K562 (cell line): ENCODE measurements at places on chromosomes 4 and X. TPM values are rescaled to one million over a fixed set of nuclear protein-coding genes. Genes with fewer than 3 reads are reported as not detected.

- no peak for DNase-seq
Observed at GRCh38 chr4:127997534-127998388, 32.6 kb downstream of the ABHD18 start.

DNA sequence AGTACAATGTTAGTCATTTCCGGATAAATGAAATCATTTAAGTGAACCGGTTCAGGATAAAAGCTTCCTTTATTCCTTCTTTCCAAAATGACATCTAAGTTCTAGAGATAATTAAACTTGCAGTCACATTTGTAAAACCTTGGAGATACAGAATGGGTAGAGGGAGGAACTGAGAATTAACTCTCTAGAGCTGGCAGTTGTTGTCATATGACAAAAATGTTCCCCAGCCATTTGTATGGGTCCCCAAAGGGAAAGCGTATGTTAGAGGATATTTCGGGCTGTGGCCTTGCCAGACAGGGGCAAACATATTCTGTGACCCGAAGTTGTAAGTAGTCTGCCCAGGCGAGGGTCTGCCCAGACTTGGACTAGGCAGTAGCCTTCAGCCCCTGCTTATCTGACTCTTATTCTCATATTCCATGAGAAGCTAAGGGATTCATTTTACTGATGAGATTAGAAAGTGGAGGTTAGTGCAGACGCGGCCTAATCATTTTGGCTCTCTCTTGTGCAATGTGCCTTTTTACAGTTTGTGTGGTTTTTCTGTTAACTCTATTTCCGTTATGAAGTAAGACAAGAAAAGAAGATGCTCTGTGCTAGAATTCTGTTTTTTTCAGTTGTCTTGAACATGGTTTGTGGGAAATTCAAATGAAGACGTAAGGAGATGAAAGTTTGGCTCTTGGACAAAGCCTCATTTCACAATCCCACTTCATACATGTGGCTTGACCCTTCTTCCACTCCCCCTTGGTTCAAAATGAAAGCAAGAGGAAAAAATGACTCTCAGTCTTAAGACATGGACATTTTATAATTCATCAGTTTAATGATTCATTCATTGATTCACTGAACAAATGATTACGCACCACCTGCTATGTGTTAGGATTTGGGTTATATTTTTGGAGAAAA, 2394.2 kb upstream of the AGA start:
- no peak for DNase-seq

- DNase-seq = no peak
Observed at GRCh38 chrX:8005678-8006347, 78.6 kb upstream of the PNPLA4 start.

The RXFP1 gene
- total RNA-seq = not detected in 2 replicates

DNA sequence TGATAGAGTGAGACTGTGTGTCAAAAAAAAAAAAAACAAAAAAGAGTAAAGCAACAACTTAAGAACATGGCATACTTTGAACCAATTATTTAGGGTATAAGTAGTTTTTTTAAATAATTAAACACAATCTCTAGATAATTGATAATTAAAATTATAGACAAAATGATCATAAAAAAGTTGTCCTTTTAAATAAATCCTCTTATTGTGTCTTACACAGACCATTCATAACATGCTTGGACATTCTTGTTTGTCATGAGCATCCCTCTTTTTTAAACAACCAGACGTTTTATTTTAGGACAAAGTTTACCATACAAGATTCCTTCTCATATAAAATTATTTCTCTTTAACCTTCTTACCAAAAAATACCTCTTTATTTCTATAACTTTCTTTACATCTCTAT, 35.1 kb downstream of the SPCS3 start:
- DNase-seq = no peak

- no peak for DNase-seq
Observed at GRCh38 chr4:52001616-52002015, 18.5 kb downstream of the LRRC66 start.

DNA sequence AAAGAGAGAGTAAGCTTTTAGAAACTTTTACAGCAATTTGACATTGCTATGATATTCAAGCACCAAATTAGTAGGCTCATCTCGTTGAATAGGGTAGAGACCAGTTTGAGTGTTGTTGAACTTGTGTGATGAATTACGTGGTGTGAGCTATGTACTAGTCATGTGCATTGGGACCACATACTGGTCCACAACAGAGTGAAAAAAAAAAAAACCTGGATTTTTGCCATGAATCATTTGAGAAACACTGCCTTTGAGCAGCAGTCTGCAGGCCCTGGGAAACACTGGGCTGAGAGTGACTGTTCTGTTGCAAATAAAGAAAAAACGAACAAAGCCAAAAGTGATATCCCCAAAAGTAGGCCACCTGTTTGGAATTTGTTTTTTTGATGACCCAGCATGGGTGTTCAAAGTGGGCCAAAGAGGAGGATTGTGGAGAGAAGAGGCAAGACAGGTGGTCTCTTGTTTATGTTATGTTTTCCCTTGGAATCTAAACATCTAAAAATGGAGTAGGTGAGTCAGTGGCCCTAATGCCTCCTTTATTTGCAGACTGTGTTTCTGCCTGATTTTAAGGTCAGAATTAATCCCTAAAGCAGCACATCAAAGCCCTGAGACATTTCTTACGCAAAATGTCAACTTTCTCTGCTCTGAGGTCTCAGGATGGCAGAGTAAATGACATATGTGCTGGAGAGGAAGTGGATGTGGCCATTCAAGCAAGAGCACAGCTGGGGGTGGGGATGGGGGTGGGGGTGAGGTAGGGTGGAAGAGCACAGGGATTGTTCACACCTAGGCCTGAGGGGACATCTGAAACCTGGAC, 33.5 kb downstream of the TAF7L start:
- no peak for DNase-seq
